ENCODE measurements at places on chromosomes 1 and 21. TPM values are rescaled to one million over a fixed set of nuclear protein-coding genes. Genes with fewer than 3 reads are reported as not detected.

The ACOT11 gene
- total RNA-seq = 2.5 TPM

The NTPCR gene
- 83.4 TPM for total RNA-seq

The SPRR2B gene
- not detected for total RNA-seq

The FGR gene
- not detected for total RNA-seq

The HAPLN2 gene
- not detected for total RNA-seq

The PTGFR gene
- not detected for total RNA-seq
